ENCODE measurements at places on chromosomes 12 and 14.

GRCh38 chr12:92553389-92553788, 149.4 kb upstream of the PLEKHG7 start:
- DNase-seq: no peak

DNA sequence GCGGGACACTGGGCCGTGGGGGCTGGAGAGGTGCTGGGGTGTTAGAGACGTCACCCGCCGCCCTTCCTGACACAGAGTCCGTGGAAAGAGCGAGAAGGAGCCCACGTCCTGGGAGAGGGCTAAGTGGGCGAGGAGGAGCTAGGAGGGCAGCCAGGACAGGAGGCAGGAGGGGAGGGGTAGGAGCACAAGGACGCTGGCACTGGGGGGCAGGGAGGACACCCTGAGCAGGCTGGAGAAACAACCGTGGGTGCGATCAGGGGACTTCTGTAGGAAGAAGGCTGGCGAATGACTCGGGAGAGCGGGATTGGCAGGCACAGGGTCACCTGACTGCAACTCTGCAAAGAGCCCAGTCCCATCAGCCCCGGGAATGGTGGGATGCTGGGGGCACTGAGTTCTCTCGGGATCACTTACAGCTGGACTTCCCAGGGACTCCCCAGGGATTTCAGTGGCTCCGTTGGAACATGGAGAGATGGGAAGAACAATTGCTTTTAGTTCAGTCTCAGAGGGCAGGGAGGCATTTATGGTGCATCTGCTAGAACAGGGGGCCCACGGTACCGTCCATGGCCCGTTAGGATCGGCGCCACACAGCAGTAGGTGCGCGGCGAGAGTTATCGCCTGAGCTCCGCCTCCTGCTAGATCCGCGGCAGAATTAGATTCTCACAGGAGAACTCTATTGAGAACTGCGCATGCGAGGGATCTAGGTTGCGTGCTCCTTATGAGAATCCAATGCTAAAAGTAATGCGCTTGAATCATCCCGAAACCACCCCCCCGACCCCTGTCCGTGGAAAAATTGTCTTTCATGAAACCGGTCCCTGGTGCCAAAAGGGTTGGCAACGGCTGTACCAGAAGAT, 24.3 kb downstream of the UBR7 start:
- DNase-seq: peak; percentile 60

DNA sequence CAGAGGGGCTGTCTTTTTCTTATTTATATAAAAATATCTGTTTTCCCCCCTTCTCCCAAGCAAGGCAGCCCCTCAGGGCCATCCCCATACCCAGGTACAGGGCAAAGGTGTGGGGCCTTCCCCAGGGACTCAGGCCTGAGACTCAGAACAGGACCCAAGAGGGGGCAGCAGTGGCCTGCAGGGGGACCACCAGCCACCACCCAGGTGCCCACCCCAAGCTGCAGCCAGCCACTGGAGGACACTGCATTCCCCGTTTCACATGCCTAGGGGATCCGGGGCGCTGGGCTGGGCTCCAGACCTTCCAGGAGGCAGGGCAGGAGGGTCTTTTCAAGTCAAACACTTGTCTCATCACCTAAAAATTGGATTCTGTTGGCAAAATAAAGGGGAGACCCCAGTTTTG, 83.3 kb downstream of the SCARB1 start:
- DNase-seq: no peak

DNA sequence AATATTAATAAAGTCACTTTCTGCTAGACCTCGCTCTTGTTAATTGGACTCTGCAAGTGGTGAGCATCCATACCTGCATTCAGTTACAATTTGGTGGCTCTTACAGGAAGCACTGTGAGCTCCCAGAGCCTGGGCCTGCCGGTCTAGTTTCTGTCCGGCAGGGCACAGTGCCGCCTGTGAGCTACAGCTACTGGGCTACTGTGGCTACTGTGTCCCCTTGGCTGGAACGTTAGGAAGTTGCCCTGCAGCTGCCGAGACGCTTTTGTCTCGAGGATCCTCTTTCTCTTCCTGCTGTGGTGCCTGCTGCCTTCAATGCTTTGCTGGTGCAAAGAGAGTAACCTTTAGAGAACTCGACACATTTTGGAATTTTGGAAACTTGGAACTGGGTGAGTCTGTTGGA, 44.6 kb upstream of the PTGDR start:
- DNase-seq: peak; percentile 7

DNA sequence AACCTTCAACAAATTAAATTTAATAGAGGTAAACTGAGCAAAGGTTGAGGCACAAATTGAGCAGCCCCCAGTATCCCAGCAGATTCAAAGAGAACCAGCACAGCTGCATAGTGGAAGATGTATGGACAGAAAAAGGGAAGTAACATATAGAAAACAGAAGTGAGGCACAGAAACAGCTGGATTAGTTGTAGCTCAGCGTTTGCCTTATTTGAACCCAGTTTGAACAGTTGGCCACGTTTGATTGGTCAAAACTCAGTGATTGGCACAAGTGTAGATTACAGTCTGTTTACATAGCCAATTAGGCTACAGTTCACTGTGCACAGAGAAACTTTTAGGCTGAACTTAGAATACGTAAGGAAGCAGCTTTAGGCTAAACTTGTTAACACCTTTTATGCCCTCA, 315.5 kb downstream of the RMST start:
- DNase-seq: no peak

- DNase-seq: no peak
Measured at GRCh38 chr14:68412505-68413465, 380.1 kb downstream of the ZFP36L1 start.

GRCh38 chr12:94725375-94726168, 75.2 kb upstream of the TMCC3 start:
- no peak for DNase-seq

DNA sequence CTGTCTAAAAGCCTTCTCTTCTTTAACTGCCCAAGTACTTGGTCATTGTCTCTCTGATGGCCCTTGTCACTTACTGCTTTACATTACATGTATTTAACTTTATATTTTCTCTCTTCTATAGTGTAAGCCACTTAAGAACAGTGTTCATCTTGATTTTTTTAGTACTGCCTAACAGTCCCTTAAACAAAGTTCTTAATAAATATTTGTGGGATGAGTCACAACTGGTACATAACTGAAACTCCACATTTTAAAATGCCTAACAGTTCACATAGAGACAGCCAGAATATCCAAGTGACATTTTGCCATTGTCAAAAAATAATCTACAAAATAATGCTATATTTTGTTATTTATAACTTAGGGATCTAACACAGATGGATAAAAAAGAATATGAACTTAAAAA, 146.6 kb downstream of the STXBP6 start:
- DNase-seq: no peak

GRCh38 chr12:64059685-64060084, 162.4 kb downstream of the KICS2 start:
- DNase-seq: no peak

GRCh38 chr12:2083008-2083407, 30.2 kb downstream of the CACNA1C start:
- DNase-seq: no peak

GRCh38 chr12:49764126-49764525, 22.8 kb downstream of the TMBIM6 start:
- no peak for DNase-seq

DNA sequence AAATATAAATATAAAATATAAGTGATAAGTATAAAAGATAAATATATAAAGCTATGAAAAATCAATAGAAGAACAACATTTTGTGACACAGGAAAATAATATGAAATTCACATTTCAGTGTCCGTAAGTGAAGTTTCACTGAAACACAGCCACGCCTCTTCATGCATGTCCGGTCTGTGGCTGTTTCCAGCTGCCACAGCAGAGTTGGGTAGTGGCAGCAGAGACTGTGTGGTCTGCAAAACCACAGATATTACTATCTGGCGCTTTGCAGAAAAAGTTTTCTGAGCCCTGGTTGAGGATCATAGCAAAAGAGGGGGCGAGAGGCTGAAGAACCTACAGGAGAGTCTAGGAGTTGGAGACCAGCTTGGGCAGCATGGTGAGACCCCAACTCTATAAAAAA, 780 bp downstream of the SERPINA4 start:
- DNase-seq: no peak

DNA sequence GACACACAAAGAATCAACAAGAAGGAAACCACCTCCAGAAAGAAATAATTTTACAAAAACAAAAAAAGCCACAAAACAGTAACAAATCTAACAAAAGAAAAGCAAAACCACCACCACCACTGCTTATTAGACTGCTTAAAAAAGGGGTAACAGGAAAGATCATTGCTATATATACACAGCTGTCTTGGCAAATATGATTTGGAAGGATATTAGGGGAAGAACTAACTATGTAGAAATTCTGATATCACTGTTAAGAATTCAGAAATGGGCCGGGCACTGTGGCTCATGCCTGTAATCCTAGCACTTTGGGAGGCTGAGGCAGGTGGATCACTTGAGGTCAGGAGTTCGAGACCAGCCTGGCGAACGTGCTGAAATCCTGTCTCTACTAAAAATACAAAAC, 92.5 kb downstream of the DENND5B start:
- no peak for DNase-seq

- DNase-seq: no peak
Measured at GRCh38 chr14:96616161-96616721, 114.1 kb downstream of the PAPOLA start.

DNA sequence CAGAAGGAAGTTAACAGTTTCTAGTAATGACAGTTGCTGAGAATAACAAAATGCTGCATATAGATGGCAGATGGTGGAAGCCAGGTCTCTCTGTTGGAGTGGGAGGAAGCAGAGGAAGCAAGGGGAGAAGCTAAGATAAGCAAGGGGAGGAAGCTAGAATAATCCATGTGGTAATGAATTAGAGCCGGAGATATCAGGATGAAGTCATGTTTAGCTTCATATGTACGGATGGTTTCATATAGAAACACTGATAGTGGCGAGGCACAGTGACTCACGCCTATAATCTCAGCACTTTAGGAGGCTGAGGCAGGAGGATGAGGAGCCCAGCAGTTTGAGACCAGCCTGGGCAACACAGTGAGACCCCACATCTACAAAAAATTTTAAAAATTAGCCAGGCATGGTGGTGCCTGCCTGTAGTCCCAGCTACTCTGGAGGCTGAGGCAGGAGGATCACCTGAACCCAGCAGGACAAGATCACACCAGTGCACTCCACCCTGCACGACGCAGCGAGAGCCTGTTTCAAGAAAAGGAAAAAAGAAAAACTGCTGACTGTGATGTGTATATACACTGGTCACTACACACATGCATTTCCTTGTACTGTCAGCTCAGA, 49.2 kb downstream of the ANAPC7 start:
- no peak for DNase-seq

DNA sequence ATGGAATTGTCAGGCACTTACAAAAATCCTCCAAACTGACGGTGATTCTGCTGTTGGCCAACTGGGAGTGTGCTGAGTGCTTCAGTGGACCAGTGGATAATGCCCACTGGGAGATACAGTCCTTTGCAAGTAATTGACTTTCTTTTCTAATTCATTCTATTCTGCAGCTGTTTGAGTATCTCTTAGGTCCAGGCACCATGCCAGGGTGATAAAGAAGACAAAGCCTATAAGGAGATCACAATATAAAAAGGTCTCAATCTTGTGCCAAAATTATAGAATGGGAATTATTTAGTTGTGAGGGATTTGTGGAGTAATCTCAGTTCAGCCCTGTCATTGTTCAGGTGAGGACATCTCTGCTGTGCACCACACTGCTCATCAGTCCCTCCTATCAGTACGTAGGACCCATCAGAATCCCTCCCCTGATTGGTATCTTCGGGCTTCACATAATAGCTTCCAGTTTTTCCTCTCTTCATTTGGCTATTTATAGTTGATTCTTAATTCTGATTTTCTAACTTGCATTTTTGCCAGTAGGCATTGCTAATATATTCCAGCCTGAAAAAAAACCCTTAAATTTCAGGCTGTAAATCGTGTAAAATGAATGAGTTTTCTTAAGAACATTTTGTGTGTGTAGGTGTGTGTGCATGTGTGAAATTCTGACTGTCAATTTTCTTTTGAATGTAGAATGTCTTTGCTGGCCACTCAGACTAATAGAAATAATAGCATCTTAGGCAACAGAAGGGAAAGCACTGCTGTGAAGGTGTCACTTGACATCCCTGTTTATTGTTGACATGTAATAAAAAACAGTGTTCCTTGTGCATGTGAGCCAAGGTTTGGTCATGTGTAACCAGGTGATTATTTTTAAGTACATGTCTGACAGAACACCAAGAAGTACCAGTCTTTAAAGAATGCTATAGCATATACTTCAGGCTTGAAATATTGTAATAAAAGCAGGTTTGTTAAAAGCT, 457.6 kb upstream of the RGS6 start:
- peak; percentile 34 for DNase-seq

DNA sequence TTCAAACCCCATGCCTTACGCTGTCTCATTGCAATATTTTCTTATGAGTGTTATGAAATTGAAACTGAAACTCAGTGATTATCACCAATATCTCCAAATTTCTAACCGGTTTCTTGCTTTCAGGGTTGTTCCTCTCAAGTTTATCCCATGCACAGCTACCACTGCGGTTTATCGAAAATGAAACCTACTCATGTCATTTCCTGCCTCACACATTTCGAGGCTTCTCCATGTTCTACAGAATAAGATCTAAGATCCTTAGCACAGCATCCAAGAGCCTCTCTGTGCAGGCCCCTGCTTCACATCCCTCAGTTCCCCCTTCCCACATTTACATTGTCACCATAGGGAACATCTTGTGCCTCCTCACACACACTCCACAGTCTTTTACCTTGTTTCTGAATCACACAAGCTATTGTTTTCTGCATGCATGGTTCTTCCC, 45.5 kb upstream of the FAR2 start:
- no peak for DNase-seq

DNA sequence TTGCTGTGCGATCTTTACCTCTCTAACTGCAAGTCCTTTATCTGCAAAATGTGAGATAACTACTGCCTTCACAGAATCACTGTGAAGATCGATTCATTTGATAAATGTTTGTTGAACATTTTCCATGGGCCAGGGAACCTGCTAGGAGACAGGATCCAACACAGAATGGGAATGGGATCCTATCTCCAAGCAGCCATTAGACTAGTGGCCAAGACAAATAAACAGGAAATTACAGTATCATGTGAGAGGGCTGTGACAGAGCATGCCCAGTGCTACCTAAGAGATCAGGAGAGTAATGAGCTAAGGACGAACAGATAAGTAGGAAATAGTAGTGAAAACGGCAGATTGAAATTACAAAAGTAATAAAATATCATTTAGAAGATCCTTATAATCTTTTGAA, 105.7 kb downstream of the GRIN2B start:
- DNase-seq: no peak

DNA sequence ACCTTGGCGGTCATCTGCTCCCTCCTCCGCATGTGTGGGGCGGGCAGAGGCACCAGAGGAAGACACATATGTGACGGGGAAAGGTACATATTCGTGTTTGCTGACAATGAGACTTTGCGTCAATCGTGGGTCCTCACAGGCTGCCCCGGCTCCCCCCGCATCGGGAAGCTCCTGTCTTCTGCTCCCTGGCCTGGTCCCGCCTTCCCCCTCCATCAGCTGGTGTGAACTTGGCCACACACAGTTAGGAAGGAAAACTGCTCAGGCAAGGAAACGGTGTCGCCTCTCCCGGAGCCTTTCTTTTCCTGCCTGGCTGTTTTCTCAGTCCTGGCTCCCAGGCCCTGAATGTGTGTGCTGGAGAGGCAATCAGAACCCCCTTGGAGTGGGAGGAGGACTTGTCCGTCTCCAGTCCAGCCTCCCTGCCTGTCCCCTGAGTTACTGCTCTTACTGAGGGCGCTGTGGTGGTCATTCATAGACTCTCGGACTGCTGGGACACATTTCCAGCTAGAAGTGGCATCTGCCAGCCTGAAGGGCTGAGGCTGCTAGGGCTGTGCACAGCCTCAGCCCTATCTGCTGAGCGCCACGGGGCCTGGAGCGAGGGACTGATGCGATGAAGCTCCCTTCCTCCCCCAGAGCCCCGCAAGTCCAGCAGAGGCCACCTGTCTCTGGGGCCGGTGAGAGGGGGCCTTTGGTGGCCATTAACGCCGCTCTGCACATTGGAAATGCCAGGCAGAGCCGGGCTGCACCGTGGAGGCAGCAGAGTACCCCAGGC, 44.2 kb upstream of the TSPAN9 start:
- DNase-seq: no peak
